ENCODE measurements at places on chromosomes 4 and X.

- DNase-seq = no peak
These were observed 37.0 kb downstream of the IL21 start for GRCh38 chr4:122583906-122584305.

DNA sequence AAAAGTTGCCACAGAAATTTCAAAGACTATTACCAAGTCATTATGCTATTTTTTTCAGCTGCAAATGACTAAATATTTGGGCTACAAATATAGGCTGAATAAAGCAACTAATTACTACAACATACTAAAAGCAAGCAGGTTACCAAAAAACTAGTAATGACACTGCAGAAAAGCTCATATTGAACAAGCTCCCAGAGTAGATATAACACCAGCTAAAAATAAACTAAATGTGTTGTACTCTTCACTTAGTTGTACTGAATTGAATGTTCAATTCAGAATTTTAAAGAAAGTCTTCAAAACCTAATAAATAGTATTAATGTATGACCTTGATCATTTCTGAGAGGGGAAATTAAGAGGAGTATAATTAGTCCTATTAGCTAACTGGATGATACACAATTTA lies 12.0 kb downstream of the ATP8A1 start:
- no peak for DNase-seq

DNA sequence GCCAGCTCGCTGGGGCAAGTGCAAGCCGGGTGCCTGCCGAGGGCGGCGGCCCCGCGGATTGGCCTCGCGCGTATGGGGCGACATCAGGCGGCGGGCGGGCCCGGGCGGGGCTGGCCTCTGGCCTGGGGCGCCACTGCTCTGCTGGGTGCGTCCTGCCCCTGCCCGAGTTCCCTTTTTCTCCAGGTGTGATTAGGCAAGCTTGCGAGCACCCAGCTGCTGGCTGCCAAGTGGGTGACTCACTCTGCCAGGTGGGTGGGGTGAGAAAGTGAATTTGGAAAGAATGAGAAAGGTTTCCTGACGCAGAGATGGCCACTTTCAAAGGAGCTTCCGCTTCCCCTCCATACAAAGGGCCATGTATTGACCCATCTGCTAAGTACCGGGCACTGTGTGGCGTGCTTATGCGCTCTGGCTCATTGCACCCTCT lies 32.5 kb downstream of the FGFBP1 start:
- DNase-seq = no peak

- no peak for DNase-seq
These were observed 54.0 kb downstream of the DHRSX start for GRCh38 chrX:2446815-2447214.

GRCh38 chr4:5796976-5797375 lies 86.0 kb downstream of the EVC start:
- DNase-seq = no peak

DNA sequence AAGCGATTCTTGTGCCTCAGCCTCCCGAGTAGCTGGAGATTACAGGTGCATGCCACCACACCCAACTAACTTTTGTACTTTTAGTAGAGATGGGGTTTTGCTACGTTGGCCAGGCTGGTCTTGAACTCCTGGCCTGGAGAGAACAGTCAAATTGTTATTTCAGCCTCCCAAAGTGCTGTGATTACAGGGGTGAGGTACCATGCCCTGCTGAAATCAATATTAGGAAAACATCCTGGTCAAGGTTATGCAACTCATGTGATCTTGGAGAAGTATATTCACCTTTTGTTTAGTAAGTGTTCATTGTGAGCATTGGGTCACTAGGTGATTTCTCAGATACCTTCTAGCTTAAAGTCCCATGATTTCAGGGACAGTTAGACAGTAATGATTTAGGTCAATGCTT lies 167.8 kb downstream of the AASDH start:
- DNase-seq = no peak

- no peak for DNase-seq
These were observed 64.4 kb downstream of the RPS3A start for GRCh38 chr4:151163855-151164254.

DNA sequence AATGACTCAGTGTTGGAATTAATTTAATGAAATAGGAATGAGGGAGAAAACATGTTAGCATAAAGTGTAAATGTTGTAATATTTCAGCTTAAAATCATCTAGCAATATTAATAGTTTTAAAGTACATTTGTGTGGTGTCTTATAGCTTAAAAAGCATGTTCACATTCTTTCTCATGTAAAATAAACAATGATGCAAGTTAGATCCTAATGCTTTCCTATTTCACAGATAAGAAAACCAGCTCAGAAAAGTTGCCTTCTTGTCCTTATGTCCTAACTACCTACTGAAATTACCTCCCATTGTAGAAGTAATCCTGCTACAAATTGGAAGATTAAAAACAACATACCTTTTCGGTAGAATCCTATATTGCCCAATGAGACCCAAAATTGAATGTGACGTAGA lies 40.9 kb upstream of the PRDM8 start:
- DNase-seq = no peak

GRCh38 chrX:153925739-153926551 lies at the start of gene ARHGAP4:
Gene ARHGAP4, minus strand, starts transcription at chrX:153926264. Its CDS starts 62 bp downstream, at chrX:153926202.
- DNase-seq = no peak

GRCh38 chr4:88759895-88760290 lies 62.3 kb upstream of the NAP1L5 start:
- DNase-seq = no peak

- DNase-seq = no peak
These were observed 33.8 kb downstream of the THOC2 start for GRCh38 chrX:123698979-123699520.

- DNase-seq = no peak
These were observed 364.9 kb downstream of the ZNF674 start for GRCh38 chrX:46180258-46180687.

DNA sequence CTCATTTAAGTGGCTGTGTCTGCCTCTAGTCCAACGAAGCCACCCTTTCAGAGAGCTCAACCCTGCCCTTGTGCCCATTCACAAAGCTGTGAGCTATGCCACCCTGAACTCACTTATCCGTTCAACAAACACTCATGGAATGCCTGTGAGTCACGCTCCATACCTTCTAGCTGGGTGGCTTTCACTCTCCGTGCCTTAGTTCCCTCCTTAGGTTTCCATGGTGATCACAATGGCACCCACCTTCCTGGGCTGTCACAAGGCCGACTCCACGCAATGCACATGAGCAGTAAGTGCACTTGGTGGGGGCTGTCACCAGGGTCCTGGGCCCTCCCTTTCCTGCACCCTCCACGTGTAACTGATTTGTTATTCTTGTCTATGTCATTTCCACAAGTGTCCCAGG lies 37.2 kb upstream of the PPP2R2C start:
- no peak for DNase-seq

DNA sequence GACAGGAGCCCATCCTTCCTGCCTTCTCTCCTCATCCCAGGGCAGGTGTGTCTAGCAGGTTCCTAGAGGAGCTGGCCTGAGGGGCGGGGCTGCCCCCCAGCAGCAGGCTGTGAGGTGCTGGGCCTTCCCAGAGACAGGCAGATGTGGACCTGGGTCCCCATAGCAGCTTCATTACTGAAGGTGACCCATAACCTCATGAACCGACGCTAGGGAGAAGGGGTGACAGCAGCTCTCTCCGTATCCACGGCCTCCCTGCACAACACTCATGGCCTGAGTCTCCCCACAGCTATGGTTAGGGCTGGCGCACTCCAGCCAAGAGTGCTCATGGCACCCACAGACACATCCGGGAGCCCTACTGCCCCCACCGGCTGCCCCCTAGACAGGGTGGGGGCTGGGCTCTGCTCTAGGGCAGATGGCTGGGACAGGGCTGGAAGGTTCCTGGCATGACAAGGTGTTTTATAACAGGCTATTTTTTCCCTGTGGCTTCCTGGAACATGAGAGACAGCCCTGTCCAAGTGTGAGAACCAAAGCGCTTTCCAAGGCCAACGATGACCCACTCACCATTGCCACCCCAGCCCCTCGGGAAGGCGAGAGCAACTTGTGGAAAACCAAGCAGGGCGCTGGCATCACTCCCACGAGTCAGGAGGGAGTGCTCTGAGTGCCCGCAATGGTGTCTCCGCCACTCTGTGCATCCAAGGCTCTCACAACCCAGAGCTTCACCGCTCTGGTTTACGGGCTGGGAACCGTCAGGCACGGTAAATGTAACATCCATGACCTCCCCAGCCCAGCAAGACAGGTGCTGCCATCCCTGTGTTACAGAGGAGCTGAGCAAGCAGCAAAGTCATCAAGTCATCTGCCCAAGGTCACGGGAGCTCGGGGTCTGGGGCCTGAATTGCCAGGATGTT lies 59.8 kb downstream of the ACOX3 start:
- no peak for DNase-seq

DNA sequence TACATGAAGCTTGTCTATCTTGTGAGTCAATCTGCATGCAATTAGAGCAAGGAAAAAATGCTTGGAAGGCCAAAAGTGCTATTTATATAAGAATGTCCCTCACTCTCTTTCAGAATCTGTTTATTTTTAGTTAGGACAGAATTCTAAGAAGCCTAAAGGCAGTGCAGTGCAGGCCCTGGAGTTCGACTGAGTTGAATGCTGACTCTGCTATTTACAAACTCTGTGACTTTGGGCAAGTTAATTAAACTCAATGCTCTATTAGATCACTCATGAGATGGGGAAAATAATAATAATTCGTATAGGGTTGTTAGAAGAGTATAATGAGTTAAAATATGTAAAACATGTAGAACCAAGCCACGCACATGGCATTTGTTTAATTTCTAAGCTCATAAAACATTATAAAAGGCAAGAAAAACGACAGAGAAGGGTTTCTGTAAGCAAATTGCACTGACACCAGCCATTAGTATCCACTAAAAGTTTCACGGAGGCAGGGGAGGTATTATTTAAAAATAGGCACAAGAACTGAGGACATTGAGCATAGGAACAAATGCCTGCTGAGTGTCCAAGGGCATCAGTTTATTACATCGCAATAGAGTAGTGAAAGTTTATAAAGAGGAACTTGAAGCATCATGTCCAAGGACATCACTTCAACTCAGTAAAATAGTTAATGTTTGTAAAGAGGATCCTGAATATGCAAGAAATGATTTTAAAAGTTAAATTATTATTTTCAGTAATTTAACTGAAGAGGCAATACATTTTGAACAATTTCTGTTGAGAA lies 115.0 kb upstream of the INPP4B start:
- no peak for DNase-seq

DNA sequence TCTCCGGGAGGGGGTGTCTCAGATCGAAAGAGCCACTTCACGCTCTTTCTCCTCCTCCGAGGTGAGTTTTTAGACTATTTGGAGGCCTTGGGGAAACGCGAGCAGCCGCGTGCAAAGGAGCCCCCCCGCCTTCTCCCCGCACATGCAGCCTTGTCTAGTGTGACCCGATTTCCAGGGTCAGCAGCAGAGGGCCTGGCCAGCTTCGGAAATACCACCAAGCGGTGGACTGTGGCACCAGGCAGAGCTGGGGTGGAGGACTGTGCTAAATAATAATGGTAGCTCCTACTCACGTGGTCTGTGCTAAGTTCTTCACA lies 79.3 kb upstream of the BCOR start:
- peak; percentile 49 for DNase-seq

- no peak for DNase-seq
These were observed 17.1 kb downstream of the USP46 start for GRCh38 chr4:52641854-52642563.

DNA sequence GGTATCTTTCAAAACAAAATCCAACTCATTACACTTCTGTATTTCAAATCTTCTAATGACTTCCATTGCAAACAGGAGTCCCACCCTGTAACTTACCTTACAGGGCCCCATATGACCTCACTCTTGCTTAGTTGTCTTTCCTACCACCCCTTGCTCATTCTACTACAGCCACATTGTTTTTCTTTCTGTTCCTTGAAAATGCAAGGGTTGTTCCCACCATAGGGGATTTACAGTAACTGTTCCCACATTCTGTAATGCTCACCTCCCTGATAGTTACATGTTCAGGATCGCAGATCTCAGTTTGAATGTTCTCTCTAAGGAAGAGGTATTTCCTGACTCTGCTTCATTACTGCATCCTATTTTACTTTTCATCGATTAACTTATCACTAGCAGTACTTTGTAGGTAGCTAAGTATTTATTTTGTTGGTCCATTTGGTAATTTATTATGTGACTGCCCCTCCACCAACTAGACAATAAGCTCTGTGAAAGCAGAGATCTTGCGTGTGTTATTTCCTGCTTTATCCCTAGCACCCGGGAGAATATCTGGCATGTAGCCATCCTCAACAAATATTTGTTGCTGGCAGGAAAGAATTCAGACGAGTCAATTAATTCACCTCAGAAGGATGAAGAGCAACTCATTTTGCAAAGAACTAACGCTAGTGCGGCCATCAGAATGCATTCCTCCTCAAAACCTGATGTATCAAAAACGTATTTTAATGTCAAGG lies 21.4 kb downstream of the MAOB start:
- no peak for DNase-seq

Measured in SK-N-DZ (cell line).